G401 (cell line): ENCODE measurements at places on chromosomes 6 and 20. TPM values are rescaled to one million over a fixed set of nuclear protein-coding genes. Genes with fewer than 3 reads are reported as not detected.

GRCh38 chr6:43773050-43773979, 3.3 kb downstream of the VEGFA start:
- DNase-seq, result peak; percentile 29

Gene SMLR1
- total RNA-seq, result not detected in 2 replicates

GRCh38 chr20:7989379-7989778, 30.2 kb downstream of the TMX4 start:
- DNase-seq, result no peak

GRCh38 chr6:131410785-131411184, 162.2 kb upstream of the ARG1 start:
- no peak for DNase-seq
